NCI-H1930 (cell line): ENCODE measurements at places on chromosomes 1 and 21.

- DNase-seq: no peak
These were observed 809.3 kb downstream of the NCAM2 start for GRCh38 chr21:21807598-21807903.

- no peak for DNase-seq
These were observed 153.8 kb upstream of the FGGY start for GRCh38 chr1:59143133-59143487.

GRCh38 chr1:223631956-223632355 is 33.5 kb downstream of the CAPN8 start:
- DNase-seq: no peak

DNA sequence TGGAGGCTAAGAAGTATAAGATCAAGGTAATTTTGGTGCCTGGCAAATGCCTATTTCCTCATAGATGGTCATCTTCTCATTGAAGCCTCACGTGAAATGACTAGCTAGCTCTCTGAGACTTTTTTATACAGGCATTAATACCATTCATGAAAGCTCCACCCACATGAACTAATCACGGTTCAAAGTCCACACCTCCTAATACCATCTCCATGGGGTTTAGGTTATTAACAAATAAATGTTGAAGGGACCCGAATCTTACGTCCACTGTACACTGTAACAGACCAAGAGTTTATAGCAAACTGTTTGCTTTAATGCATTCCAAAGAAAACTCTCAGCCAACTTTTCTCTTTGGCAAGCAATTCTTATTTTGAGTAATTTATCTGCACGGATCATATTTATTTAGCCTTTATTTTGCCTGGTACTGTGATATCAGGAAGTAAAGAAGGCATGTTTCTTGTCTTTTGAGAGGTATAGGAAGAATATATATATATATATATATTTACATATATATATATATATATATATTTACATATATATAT is 296.1 kb upstream of the LRRC7 start:
- DNase-seq: no peak

DNA sequence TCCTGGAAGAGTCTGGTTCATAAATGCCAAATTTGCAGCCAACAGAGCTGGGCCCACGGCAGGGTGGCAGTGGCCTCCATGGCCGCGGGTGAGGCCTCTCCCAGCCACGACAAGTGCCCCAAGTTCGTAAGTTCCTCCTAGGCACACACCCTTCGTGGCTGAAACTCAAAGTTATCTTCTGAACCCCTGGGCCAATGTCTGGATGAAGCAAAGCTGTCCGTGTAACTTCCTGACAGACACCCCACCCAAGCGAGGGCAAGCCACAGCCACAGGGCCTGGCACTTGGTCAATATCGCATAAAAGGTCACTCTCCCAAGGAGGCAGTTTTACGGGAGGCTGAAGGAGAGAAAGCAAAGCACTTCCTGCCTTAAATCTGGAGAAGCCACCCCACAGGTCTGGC is 27.8 kb upstream of the GPR153 start:
- DNase-seq: no peak

GRCh38 chr21:29297483-29298347 is 1.0 kb upstream of the BACH1 start:
- no peak for DNase-seq

- DNase-seq: peak; percentile 18
These were observed 819 bp upstream of the GPR3 start for GRCh38 chr1:27391511-27392095.

DNA sequence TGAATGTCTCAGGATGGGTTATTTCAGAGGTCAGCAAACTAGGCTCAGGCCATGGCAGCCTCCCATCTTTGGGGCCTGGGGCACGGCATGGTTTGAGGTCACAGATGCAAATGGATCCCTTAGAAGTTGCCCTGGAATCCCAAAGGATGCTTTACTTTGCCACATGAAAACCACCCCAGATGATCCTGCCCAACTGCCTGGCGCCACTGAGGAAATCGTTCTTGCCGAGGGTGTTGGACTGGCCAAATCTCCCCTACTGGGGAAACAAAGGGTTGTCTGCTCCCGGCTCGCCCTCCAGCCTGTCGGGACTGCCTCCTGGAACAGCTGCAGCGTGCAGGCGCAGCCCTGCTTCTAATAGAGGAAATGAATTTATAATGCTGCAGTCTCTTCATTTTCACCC is 173.0 kb upstream of the LMO4 start:
- no peak for DNase-seq

DNA sequence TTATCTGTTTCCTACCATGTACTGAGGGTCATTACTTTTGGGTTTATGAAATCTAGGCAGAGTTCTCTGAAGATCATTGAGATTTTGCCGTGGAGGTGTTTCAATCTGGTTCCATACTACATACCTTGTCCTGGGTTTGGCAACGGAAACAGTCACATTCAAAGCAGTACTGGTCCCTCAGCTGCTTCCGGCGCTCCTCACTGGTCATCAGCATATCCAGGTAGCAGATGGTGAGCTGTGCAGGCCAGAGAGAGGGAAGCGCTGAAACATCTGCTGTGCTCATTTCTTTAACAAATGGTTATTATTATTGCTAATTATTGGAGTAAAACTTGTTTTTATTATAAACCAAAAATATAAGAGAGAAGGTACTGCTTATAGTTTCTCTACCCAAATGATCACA is 591.7 kb downstream of the SMYD3 start:
- no peak for DNase-seq

DNA sequence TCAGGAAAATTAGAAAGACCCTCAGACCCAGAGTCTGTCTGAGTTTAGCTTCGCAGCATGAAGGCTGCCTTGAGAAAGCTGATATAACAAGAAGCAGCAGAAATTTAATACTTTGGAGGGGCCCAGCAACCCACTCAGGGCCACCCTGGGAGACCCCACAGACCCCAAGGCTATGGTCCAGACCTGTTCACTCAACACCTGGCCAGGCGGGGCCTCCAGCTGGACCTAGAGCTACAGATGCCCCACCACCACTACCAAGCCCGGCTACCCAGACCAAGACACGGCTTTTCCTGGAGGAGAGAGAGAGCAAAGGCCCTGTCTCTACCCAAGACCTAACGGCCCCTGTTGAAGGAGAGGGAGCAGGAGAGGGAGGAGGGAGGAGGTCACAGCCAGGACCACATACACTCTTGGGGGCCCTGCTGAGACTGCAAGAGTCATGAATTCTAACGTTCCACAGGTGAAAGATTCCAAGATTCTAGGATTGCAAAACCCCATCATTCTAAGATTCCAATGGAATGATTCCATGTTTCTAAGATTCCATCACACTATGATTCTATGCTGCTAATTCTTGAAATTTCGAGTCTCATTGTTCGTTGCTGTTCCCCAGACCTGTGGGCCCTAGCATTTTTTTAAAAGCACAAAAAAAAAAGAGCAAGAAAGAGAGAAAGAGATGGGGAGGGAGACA is 53.2 kb downstream of the LACTBL1 start:
- no peak for DNase-seq

GRCh38 chr1:224517171-224517570 is 82.6 kb upstream of the WDR26 start:
- no peak for DNase-seq

DNA sequence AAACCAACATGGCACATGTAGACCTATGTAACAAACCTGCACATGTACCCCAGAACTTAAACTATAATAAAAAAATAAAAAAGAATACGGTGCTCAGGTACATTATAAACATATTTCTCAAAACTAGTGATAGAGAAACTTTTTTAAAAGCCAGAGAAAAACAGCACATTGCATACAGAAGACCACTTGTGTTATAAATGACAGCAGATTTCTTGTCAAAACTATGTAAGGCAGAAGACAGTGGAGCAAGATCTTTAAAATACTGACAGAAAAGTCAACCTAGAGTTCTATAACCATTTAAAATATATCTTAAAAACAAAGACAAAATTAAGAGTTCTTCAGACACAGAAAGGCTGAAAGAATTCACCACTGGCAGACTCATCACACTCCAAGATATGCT is 144.7 kb downstream of the NEGR1 start:
- DNase-seq: no peak

GRCh38 chr1:10644307-10645128 is 151.9 kb downstream of the CASZ1 start:
- DNase-seq: no peak

GRCh38 chr1:60504206-60504840 is 430.8 kb upstream of the C1orf87 start:
- DNase-seq: no peak

- no peak for DNase-seq
These were observed 279.6 kb downstream of the ASTN1 start for GRCh38 chr1:176884911-176885310.

DNA sequence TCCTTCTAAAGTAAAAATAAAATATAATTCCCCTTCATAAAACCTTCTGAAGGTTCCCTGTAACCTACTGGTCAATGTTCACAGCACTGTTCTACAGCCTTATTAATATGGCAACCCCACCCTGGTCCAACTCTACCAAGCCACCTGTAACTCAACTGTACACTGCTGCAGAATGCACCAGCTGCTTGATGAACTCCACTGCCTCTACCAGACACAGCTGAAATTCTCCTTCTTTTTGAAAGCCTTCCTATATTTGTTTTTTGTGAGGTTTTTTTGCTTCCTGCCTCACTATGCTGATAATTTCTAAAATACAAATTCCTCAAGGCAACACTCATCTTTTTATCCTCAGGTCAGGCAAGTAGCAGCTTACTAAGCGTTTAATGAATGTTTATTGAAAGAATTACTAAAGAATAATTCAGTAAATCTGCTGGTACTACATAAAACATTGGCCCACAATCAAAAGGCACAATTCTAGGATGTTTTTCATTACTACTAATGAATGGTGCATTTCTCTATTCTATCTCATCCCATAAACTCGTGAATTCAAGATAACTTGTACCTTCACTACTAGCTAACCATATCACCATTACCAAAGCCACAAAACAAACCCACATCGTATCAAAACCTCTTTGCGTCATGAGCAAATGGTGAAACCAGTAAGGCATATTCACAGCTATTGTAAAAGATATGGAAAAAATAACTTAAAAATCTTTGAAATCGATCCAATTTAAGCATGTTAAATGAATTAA is 2.4 kb downstream of the SSX2IP start:
- DNase-seq: no peak

DNA sequence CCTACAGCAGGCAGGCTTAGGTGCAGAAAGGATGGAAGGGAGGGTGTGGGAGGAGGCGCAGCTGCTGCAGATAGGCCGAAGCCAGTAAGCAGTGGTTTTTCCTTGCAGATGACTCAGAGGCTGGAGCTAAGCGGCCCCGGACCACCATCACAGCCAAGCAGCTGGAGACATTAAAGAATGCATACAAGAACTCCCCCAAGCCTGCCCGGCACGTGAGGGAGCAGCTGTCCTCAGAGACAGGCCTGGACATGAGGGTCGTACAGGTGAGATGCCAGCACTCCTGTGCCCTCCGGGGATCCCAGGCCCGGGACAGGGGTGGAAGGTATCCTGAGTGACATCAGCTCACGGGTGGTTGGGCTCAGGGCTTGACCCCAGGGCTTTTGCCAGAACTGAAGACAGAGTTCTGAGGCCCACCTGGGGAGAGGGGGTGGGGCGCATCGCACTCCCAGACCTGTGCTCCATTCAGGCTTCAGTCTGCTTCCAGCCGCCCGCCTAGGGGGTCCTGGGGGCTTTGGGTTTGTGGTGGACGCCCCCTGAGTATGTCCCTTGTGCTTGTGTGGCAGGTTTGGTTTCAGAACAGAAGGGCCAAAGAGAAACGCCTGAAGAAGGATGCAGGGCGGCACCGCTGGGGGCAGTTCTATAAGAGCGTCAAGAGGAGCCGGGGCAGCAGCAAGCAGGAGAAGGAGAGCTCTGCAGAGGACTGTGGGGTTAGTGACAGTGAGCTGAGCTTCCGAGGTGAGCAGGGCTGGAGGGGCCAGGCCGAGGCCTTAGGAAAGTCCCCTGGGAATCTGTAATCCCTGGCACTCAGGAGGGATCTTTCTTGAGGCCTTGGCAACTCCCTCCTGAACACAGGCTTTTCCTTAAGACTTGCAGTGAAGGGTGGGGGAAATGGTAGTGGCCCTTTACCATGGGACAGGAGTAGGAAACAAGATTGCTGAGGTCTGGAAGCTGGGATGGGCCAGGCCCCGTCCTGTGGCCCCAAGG is 41.5 kb downstream of the LHX4 start:
- DNase-seq: no peak

DNA sequence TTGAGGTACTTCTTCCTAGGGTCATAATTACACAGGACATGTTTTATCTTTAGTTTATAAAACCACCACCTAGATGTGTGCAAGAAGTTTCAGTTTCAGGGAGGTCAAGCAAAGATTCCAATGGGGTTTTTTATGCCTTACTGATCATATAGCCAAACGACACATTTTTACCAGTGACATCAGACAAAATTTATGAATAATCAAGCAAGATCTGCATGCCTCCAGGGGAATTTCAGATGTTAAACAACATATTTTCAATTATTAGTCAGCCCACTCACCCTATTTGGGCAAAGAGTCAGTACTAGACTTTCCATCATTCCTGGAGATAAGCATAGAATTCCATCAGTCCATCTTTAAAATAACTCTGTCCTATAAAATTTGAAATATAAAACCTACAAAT is 867.4 kb downstream of the KCNT2 start:
- no peak for DNase-seq

DNA sequence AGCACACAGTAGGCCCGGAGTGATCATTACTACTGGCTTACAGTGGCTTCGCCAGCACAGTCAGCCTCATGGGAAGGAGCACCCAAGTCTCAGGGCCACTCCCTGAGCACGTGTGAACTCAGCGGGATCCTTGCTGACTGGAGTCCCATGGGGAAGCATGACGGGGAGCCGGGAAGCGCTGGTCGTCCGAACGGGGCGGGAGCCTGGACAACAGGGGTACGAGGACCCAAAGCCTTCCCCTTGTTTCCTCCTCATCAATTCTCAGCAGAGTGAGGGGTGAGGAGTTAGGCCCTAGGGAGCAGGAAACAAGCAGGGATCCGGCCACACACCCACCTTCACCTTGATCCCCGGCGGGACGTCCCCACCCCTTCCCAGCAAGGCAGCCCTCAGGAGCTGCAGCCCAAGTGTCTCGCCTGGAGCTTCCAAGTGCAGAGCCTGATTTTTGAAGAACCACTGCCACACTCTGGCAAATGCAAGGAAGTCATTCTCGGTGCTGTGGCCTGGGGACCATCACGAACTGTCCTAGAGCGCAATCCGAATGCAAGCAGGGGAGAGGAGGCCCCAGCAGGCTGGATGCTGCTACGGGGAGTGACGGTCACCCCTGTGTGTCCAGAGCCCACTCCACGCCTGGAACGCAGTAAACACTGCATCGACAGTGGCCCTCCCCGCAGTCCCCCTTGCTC is 35.5 kb downstream of the TOMM20 start:
- no peak for DNase-seq

- DNase-seq: no peak
These were observed 19.9 kb downstream of the SYDE2 start for GRCh38 chr1:85180869-85181268.
